ENCODE measurements at places on chromosomes 2 and 18.

DNA sequence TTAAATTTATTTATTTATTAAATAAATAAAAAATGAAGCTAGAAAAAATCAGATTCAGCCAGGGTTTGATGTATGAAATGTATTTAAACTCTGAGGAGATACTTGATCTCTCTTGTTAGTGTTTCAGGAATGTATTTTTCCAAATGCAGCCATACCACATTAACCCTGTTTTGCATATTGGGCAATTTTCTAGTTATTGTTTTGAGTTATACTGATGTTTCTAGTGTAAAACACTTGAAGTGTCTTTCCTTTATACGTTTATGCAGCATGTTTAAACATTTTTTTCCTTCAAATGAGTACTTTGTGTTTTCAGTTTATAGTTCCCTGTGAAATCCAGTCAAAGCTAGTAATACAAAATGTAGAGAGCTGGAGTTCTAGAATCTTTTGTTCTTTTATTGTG is 69.9 kb downstream of the WDR7 start:
- no peak for DNase-seq

DNA sequence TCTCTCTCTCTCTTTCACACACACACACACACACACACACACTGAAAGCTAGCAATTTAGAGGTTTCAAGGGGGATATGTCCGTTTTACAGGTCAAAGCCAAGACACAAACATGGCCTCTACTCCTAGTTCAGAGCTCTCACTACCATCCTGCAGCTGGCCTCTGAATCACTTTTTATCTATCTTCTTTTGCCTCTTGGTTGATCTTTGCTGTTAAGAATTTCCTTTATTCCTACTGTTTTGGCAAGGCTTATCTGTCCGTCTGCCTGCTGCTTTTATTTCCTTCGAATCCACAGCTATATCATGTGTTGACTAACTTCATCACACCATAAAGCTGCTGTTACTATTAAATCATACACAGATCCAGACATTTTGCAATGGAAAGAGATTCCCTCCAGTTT is 543.0 kb downstream of the PLCL1 start:
- DNase-seq: no peak

GRCh38 chr2:212535996-212536816 is 2.4 kb downstream of the ERBB4 start:
- peak; percentile 77 for DNase-seq

GRCh38 chr2:162821176-162821575 is 17.4 kb downstream of the KCNH7 start:
- DNase-seq: no peak

- no peak for DNase-seq
Observed at GRCh38 chr2:29789911-29790485, 131.4 kb downstream of the ALK start.

DNA sequence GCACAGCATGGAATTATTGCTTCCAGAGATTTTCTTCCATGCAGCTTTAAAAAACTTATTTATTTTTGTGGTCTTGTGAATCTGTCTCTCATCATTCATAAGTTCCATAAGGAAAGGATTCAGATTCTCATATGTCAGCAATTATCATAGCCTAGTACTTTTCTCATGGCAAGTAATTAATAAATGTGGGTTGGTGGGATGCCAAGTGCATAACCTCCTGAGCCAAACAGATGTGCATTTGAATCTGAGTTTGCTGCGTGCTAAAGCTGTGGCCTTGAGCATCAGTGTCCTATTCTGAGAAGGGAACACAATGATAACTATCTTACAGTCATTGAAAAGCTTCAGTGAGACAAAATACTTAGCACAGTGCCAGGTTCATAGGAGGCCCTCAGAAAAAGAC is 331.9 kb downstream of the PDE11A start:
- no peak for DNase-seq

DNA sequence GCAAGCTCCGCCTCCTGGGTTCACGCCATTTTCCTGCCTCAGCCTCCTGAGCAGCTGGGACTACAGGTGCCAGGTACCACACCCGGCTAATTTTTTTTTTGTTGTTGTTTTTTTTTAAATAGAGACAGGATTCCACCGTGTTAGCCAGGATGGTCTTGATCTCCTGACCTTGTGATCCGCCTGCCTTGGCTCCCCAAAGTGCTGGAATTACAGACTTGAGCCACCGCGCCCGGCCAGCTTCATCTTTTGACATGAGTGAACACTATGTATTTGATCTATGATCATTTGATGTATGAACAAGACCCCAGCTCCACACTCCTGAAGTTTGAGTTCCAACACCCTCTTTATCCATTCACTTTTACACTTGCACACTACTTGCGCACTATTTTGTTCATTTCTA is 43.4 kb upstream of the LPIN2 start:
- no peak for DNase-seq

GRCh38 chr2:145807968-145808367 is 1288.0 kb upstream of the ZEB2 start:
- DNase-seq: no peak

- no peak for DNase-seq
Observed at GRCh38 chr2:109513749-109514588, 99.8 kb downstream of the SEPTIN10 start.

DNA sequence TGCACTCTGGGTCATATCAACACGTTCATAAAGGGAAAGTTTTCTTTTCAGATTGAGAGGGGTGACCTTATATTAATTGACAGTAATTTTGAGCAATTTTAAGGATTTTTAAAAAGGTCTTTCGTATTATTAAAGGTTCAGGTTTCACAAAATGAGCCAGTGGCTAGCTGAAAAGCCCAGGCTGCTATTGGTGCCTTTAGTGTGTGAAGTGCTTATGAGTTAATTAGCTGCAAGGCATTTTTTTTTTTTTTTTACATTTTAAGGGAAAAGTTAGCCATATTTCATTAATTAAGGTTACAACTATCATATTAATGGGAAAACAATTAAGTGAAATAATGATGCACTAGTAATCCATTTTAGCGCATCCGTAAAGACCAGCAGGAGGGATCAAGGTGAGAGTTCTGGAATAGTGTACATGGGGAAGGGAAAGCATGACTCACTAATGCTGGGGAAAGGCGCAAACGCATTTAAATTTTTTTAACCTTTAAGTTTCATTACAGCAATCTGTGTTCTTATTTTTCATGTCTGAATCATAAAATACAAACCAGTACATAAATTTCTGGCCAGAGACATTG is 200.0 kb downstream of the ZNF407 start:
- DNase-seq: no peak

GRCh38 chr2:235666213-235666781 is 172.5 kb downstream of the AGAP1 start:
- DNase-seq: peak; percentile 79

DNA sequence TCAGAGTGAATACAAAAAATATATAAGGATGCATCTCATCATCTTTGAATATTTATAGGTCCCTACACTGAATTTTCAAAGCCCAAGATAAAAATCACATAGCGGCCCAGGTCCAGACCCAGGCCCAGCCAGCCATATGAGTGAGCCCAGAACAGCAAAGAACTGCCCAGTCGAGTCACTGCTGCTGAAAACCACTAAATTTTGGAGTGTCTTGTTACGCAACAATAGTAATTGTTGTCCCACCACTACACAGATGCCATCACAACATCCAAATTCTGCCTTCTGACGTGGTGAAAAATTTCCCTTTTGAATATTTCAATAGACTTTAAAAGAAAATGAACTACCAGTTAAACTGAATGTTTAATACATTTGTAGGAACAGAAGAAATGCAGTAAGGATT is 5.7 kb downstream of the C18orf32 start:
- no peak for DNase-seq

DNA sequence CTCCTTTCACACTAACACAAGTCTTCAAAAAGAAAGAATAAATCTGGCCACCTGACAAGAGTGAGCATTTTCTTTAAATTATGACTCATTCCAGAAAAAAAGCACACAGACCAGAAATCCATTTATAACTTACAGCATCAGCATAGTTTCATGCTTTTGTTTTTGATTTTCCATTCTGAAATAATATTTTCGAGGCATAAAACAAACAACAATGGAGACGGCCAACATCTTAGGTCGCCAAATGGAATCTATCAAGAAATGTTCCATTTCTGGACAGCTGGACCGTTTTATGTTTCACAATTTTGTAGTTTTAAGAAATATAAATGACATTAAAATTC is 165.4 kb upstream of the ZFP36L2 start:
- DNase-seq: no peak

- no peak for DNase-seq
Observed at GRCh38 chr18:35106013-35106844, 65.0 kb downstream of the MAPRE2 start.

DNA sequence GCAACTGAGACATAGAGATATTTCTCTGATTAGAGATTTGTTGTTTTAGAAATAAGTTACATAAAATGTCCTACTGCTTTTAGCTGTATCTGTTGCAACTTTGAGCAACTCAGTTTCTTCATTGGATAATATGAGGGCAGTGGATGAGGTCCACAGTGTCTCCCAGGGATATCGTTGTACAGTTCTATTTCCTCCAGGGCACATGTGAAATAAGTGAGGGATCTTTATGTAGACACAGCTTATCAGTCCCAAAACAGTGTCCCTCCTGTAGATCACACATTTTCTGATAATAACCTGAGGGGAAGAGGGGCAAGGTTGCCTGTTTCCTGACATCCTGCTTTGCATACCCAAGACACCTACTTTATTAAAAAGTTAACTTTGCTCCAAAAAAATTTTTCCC is 1231.2 kb upstream of the ZEB2 start:
- no peak for DNase-seq

GRCh38 chr2:184113696-184114403 is 484.5 kb upstream of the ZNF804A start:
- DNase-seq: no peak

GRCh38 chr2:29219374-29219773 is 104.2 kb downstream of the CLIP4 start:
- no peak for DNase-seq

- peak; percentile 14 for DNase-seq
Observed at GRCh38 chr2:26840937-26841610, 6.9 kb upstream of the DPYSL5 start.

All from NCI-H345 (cell line).